ENCODE measurements at places on chromosomes 1 and 21.
A peak's percentile ranks its signal among the peaks of the same experiment; 100 is the strongest.

DNA sequence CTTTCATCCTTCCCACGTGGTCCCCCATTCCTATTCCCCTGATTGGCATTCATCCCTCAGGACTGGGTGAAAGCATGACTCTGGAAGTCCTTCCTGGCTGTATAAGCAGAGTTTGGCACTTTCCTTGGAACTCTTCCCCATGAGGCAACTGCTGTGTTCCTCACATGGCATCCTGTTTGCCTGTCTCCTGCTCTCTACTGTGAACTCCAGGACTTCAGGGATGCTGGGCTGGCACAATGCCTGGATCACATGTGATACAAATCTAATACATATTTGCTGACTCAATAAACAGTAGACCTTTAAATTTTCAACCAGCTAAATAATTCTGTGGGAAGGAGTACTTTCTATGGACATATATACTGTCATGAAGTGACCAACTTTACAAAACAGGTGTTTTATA lies 46.8 kb upstream of the EDEM3 start:
- DNase-seq = no peak

GRCh38 chr21:14707511-14708020 lies 161.5 kb upstream of the SAMSN1 start:
- DNase-seq = no peak

DNA sequence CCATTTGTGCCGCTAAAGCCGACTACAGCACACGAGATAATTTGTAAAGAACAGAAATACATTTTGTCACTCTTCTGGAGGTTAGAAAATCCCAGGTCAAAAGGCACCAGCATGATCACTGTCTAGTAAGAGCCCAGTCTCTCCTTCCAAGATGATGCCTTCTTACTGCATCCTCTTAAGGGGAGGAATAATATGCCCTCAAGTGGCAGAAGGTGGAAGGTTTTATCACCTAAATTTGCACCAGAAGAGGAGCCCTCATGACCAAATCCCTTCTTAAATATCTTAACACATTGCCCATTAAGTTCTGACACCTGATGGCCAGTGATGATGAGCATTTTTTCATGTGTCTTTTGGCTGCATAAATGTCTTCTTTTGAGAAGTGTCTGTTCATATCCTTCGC lies 326.7 kb upstream of the RGS18 start:
- peak; percentile 64 for DNase-seq

GRCh38 chr21:29481641-29482040 lies 182.9 kb downstream of the BACH1 start:
- no peak for DNase-seq

DNA sequence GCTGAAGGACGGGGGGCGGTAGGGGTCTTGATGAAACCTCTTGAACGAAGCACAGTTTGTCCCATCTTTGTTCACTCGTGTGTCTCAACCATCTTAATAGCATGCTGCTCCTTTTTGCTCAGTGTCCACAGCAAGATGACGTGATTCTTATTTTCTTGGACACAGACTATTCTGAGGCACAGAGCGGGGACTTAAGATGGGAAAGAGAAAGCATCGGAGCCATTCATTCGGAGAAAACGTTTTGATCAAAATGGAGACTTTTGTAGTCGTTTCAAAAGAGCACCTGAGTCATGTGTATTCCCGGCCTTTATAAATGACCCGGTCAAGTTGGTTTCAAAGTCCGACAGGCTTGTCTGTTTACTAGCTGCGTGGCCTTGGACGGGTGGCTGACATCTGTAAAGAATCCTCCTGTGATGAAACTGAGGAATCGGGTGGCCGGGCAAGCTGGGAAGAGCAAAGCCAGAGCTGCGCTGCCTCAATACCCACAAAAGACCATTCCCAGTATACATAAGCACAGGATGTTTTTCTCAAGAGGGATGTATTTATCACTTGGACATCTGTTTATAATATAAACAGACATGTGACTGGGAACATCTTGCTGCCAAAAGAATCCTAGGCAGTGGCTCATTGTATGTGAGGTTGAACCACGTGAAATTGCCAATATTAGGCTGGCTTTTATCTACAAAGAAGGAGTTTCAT lies 18.5 kb downstream of the ETS2 start:
- no peak for DNase-seq

- DNase-seq = no peak
Measured at GRCh38 chr1:72326494-72326893, 44.2 kb upstream of the NEGR1 start.

GRCh38 chr1:33649759-33650158 lies 177.3 kb downstream of the ZSCAN20 start:
- DNase-seq = no peak

- no peak for DNase-seq
Measured at GRCh38 chr1:35702508-35702907, 16.2 kb downstream of the C1orf216 start.

GRCh38 chr21:40562242-40563002 lies 284.5 kb downstream of the DSCAM start:
- DNase-seq = no peak

- no peak for DNase-seq
Measured at GRCh38 chr1:31800674-31800967, 15.2 kb downstream of the SPOCD1 start.

DNA sequence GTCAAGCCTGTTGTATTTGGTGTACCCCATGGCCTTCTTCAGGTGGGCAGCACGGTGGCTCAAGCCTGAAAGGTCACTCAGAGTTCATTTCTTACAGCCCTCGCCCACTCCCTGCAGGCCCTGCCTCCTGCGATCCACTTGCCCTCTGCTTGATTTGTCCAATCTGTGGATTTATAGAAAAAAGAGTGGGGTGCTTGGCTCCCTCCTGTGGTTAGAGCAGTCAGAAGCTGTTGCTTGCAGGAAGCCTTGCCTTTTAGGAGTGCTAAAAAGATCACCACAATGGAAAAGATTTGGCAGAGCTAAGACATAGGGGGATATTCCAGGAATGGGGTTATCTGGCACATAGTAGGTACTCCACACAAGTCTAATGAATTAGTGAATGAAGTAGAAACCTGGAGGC lies 108.0 kb upstream of the TRABD2B start:
- DNase-seq = no peak

All from hematopoietic multipotent progenitor cell treated with erythropoietin and hydrocortisone succinate and interleukin-3 and kit ligand, for 6 days (in vitro differentiated cells).